ENCODE measurements at places on chromosomes 16 and 17.

GRCh38 chr17:74641958-74642298 is 18.4 kb upstream of the CD300E start:
- DNase-seq, result no peak

DNA sequence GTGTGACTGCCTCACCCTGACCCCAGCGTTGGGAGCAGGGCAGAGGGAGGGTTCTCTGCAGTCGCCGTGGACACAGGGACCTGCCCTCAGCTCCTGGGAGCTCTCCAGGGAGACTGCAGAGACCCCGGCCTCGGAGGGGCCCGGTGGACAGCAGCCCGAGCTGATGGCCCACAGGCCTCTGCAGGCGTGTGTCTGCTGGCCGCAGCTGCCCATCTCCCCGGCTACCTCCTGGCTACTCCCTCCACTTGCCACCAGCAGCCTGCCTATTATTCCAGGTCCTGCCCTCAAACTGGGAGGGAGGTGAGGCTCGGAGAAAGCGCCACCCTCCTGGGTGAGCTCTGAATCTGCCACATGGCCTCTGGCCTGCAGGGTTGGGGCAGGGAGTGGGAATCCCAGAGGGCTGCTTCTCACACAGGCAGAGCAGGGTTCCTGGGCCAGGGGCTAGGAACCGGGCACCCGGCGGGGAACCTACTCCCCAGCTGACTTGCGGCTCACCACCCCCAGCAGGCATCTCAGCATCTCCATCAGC is 7.2 kb downstream of the SLC16A5 start:
- DNase-seq, result no peak

GRCh38 chr17:9080983-9081382 is 59.7 kb downstream of the NTN1 start:
- DNase-seq, result no peak

- no peak for DNase-seq
Measured at GRCh38 chr16:68364561-68364998, 53.8 kb downstream of the PRMT7 start.

DNA sequence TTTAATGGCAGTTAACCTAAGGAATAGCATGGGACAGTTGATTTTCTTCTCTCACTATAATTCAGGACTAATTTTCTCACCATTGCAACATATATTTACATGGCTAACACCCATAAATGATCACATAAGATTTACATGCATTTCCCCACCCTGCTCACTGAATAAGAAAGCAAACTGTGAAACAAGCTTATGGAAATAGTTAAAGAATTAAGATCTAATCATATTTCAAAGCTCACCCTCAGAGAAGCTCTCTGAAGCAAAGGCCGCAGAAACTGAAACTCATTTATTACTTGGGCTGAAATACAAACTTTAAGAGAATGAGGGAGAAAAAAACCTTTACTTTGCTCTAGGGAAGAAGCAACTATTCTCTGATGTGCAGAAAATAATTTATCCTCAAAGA is 218.7 kb upstream of the AXIN2 start:
- DNase-seq, result no peak

GRCh38 chr17:2067048-2067561 is 12.2 kb downstream of the HIC1 start:
- DNase-seq, result no peak

- DNase-seq, result no peak
Measured at GRCh38 chr16:84825896-84826557, 6.2 kb downstream of the CRISPLD2 start.

GRCh38 chr17:4161192-4161966 is 18.4 kb downstream of the CYB5D2 start:
- DNase-seq, result no peak

DNA sequence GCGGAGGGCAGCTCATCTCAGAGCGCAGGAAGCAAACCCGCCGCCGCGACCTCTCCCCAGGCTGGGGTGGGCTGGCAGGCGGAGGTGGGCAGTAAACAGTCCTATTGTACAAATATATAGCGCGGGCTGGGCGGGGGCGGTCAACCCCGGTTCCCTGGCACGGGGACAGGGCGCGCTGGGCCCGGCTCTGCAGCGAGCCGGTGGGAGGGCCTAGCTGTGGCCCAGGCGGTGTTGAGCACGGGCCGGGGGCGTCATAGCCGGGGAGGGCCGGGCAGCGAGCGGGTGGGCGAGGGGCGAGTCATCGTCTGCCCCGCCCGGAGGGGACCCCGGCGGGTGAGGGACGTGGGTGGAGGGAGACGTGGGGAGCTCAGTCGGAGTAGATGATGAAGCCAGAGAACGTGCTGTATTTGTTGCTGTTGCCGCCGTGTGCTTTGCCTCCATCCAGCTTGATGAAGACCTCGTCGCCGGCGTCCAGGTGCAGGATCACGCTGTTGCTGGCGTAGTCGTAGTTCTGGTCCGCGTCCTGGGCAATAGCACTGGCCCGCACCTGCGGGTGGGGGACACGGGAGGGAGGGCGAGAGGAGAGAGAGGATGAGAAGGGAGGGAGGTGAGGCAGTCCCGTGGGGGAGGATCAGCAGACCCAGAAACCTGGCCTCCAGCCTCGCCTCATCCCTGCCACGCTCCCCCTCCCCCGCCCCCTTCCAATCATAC is 8.1 kb downstream of the C1QL1 start:
- DNase-seq, result no peak

DNA sequence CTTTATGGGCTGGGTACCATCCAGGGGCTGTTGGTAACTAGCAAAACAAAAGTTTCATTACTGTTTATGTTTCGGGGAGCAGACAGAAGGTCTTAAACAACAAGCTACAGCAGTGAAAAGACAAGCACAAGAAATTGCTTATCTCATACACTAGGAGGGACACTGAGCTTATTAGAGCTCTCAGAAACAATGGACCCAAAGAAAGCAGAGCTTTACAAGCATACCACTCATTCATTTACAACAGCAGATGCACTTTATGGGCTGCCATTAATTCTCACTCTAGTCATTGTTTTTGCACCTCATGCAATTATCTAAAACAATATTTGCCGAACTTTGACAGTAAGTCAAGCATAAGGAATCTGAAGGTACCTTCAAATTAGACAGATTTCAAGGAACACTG is 10.0 kb downstream of the KRT16 start:
- DNase-seq, result no peak

- no peak for DNase-seq
Measured at GRCh38 chr17:40862985-40863733, 3.9 kb downstream of the KRT12 start.

DNA sequence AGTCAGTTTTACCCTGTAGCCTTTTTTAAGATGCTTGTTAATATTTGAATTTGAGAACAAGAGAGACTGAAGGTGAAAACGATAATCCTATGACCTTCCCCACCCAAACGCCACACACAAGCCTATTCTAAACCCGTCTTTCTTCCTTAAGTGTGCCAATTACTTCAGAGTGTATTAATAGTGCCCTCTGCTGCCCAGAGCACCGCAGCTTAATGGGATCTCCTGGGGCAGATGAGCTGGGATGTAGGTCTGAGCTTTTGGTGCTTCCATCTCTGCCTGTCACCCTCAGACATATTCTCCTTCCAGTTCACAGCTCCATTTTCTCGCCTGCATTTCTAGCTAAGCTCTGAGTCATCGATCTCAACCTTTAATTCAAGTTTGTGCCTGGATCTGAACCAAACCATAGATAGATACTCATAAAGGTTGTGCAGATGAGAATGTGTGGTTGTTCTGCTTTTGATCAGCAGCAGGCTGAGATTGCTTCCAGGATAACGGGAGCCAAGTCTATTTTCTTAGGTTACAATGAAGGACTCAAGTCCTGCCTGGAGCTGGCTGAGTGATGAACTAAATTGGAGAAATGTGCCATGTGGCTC is 46.4 kb upstream of the CDH13 start:
- no peak for DNase-seq

- no peak for DNase-seq
Measured at GRCh38 chr16:68707340-68708152, 29.5 kb upstream of the CDH1 start.

GRCh38 chr17:6507535-6507934 is 48.8 kb downstream of the PITPNM3 start:
- no peak for DNase-seq

- DNase-seq, result no peak
Measured at GRCh38 chr17:37438141-37438540, 31.5 kb downstream of the TADA2A start.

DNA sequence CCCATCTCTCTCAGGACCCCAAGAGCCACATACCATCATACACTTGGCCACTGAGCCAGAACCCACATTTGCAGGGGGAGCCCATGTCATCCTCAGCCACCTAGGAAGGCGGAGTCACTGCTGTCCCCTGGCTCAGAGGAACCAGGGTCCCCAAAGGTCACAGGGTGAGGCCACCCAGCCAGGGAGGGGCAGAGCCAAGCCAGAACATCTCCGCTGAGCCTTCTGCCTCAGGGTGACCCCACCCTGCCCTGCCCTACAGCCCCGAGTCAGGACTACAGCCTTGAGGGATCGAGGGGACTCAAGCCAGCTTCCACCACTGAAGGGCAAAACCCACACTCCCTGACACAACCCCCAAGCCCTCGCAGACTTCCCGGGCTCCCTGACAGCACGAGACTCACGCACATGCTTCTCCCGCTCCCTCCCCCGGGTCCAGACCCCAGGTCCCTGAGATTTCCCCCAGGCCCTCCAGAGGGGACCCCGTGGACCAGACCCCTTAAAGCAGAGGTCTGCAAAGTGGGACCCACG is 17.4 kb downstream of the PIEZO1 start:
- no peak for DNase-seq

DNA sequence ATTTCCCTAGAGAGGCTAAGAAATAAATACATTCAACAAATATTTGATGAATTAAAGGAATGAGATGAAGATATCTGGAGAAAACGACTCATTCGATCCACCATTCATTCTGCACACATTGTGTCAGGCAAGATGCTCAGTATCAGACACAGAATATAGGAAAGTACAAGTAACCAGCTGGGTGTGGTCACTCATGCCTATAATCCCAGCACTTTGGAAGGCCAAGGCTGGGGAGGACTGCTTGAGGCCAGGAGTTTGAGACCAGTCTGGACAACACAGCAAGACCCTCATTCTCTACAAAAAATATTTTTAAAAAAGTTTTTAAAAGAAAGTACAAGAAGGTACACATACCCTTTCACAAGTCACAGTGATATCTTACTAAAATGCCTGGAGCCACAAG is 42.3 kb downstream of the CRLF3 start:
- DNase-seq, result no peak

DNA sequence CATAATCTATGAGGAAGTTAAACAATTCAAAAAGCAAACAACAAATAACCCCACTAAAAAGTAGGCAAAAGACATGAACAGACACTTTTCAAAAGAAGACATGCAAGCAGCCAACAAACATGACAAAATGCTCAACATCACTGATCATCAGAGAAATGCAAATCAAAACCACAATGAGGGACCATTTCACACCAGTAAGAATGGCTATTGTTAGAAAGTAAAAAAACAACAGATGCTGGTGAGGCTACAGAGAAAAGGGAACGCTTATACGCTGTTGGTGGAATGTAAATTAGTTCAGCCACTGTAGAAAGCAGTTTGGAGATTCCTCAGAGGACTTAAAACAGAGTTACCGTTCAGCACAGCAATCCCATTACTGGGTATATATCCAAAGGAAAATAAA is 24.4 kb downstream of the TNFRSF13B start:
- no peak for DNase-seq

GRCh38 chr16:4496305-4496704 is 20.1 kb downstream of the HMOX2 start:
- no peak for DNase-seq

DNA sequence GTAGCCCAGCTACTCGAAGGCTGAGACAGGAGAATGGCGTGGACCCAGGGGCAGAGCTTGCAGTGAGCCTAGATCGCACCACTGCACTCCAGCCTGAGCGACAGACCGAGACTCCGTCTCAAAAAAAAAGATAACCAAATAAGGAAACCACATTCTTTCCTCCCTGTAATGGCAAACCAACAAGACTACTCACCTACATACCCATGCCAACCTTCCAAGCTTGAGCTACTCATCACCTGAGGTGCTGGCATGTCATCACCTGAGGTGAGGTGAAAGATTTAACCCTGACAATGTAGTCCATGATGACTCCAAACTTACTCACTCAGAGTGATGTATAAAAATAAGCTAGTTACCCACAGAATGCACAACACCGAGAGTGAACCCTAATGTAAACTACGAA is 85.2 kb downstream of the SMG6 start:
- DNase-seq, result no peak

DNA sequence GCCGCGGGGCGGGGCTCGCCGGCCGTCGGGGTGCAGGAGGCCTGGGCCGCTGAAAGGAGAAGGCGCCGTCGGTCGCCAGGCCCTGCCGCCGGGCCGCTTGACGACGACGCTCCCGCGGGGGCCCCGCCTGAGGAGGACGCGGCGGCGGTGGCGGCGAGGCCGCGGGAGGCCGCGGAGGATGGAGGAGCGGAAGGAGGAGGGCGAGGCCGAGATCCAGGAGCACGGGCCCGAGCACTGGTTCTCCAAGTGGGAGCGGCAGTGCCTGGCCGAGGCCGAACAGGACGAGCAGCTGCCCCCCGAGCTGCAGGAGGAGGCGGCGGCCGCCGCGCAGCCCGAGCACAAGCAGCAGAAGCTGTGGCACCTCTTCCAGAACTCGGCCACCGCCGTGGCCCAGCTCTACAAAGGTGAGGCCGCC is 430 bp downstream of the HAPSTR1 start:
- DNase-seq, result peak; percentile 17

DNA sequence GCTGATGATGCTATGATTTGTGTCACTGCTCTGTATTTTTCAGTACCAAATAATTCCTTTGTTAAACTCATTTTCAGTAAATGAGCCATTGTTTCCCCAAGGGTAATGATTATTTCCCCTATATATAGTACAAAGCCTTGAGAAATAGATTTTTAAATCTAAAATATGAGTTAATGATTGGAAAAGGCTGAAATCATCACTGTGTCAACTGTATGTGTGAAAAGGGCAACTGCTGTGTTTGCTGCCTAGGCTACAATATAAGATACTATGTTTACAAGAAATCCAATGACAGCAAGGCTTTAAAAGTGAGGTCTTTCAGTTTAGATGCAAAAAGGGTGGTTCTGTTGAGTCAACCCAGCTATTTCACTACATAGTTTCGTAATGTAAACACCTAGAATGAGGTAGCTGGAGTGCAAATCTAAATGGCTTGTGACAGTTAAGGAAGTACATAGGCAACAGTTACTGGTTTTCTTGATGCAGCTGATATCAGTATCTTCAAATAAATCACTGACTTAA is 15.3 kb downstream of the NLK start:
- DNase-seq, result no peak

GRCh38 chr16:71540-72401 is 660 bp downstream of the RHBDF1 start:
- no peak for DNase-seq

DNA sequence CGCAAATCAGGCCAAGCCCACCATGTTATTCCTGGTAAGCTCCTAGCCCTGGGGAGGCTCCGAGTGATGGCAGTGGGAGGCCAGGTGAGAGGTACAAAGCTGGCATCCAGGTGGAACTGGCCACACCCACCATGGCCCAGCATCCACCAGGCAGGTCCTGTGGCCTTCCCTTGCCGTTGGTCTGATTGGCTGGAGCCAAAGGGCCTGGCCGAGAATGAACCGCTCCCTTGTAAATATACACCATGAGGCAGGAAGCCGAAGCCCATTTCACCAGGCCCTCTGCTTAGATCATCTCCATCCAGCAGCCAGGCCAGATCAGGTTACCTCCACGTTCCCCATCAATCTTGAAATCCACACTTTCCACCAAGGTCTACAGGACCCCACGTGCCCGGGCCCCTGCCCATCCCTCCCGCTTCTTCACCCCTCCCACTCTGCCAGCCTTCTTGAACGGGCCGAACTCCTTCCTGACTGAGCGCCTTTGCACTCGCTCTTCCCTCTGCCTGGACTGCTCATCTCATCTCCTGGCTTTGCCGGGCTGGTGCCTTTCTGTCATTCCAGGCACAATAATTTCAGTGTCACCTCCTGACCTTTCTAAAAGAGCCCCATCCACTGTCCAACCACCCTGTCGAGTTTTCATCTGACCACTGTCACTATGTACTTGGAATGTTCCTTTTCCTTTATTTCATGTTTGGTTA is 5.8 kb downstream of the SOCS1 start:
- no peak for DNase-seq

All from activated CD8-positive, alpha-beta memory T cell treated with anti-CD3 and anti-CD28 coated beads for 1 hour (primary cell).